Tracheal epithelial cell (primary cell): ENCODE measurements at places on chromosomes 3 and 15. TPM values are rescaled to one million over a fixed set of nuclear protein-coding genes. Genes with fewer than 3 reads are reported as not detected.

Gene TMEM158
- total RNA-seq, result 1.5 and 8.4 TPM in 2 replicates

Gene PLIN1
- total RNA-seq, result 0.24 TPM in 1 of 2 replicates, not detected in the other

Gene CCDC80
- 3.0 and 26.5 TPM in 2 replicates for total RNA-seq

Gene ZNF280D
- total RNA-seq, result 7.0 and 12.8 TPM in 2 replicates

Gene HCLS1
- 1.4 and 1.9 TPM in 2 replicates for total RNA-seq
